COLO829 (cell line): ENCODE measurements at places on chromosomes 7 and 10.
A peak's percentile ranks its signal among the peaks of the same experiment; 100 is the strongest.

DNA sequence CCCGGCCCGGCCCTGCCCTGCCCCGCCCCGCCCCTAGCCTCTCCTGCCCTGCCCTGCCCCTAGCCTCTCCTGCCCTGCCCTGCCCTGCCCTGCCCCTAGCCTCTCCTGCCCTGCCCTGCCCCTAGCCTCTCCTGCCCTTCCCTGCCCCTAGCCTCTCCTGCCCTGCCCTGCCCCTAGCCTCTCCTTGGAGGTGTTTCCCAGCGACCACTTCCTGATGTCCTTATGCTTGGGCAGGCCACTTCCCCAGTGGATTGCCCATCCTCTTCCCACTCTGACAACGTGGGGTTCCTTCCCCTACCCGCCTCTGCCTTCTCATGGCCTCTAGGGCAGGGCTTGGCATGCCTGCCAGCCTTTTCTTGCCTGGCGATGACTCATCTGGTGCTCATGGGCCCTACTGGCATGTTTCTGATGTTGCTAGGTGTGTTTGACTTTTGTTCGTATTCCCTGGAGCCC, 21.2 kb downstream of the PRXL2A start:
- peak; percentile 48 for DNase-seq

- DNase-seq: no peak
Observed at GRCh38 chr7:157678501-157678900, 341.7 kb downstream of the DNAJB6 start.

DNA sequence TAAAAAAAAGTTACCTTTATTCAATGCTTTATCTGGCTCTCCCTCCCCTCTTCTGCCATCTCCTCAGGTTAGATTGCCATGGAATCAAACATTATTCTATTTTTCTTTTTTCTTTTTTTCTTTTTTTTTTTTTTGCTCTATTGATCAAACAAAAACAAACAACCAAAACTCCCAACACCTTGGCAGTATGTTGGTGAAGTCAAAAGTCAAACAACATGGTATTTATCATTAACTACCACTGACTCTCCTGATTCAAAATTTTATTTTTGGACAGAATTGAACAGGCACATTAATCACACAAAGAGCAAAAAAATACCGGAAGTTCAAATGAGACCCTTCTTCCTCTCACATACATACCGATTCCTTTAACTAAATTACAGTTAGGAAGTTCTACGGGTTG, 6.4 kb downstream of the PON1 start:
- DNase-seq: no peak

DNA sequence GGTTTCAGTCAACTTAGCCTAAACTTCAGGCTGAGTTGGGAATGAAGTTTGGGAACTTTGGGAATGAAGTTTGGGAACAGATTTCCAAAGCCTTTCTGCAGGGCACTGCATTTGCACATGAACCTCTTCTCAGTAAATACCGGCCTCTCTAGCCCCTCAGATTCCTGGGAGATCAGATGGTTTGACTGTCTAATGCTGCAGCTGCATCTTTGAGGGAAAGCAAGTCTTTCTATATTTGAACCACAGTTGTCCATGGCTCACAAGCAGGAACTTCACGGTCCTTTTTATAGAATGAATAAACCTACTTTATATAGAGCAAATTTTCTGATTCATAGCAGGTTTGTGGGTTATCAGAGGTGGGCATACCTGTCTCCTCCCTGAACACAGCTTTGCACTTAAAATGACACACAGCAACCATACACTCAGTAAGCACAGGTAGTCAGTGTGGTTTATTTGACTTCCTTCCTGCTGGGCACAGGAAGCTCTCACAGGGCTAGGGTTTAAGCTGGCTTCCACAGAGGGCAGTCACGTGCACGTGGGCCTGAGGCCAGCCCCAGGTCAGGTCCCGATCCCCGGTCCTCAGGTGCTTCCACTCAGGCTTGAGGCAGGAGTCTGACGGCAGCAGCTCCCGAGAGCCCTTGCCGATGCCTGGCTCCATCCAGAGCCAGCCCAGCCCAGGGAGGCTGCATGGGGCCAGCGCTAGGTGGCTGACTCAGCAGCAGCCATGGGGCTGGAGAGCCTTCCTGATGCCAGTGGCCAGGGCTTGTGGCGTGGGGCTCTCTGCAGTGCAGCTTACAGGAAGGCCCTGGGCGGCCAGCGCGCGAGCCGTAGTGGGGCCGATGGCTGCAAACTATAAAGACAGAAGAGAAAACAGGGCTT, 12.8 kb upstream of the MMP21 start:
- no peak for DNase-seq

DNA sequence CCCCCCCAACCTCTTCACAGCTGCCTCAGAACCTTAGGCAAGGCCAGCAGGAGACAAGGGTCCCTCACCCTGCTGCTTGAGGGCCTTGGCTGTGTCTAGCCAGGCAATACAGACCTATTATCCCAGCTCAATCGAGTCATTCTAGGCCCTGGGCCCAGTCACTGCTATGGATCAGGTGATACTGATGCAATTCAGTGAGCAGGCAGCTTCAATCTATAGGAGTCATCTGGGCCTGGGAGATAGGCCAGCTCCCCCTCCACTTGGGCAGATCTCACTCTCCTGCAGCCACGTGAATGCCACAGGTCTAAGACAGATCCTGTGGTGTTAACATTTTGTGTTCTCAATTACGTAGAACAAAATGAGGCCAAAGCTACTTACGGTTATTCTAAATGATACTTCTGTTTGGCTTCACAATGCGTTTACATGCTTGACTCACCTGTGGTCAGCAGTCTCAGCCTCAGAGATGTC, 68.0 kb upstream of the LRRC4 start:
- DNase-seq: no peak

GRCh38 chr10:11415095-11415494, 196.4 kb downstream of the USP6NL start:
- DNase-seq: no peak

- DNase-seq: no peak
Observed at GRCh38 chr7:73707045-73707631, 12.3 kb downstream of the STX1A start.

DNA sequence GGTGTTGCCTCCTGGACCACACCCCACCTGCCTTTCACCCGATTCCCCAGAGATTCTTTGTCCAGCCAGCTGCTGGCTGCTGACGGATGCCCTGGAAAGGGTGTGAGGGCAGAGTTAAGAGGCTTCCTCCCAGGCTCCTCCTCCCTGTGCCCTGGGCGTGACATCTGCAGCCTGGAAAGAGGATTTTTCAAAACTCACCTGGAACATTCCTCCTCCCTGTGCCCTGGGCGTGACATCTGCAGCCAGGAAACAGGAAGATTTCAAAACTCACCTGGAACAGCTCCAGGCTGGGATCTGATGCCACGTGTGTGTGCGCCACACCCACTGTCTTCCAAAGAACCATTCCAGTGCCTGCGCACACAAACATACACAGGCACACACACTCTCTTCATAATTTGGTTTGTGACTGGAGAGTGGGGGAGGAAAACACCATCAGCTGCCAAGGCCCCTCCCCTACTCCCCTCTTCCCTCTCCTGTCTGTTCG, 5.2 kb downstream of the MARVELD1 start:
- DNase-seq: no peak
